NCI-H1048 (cell line): ENCODE measurements at places on chromosomes 6 and 20.

- no peak for DNase-seq
Measured at GRCh38 chr20:32623667-32624157, 38.6 kb upstream of the NOL4L start.

- no peak for DNase-seq
Measured at GRCh38 chr20:18738055-18738454, 75.5 kb upstream of the SCP2D1 start.

GRCh38 chr6:4664117-4664626 is 112.0 kb upstream of the CDYL start:
- DNase-seq = no peak

- DNase-seq = no peak
Measured at GRCh38 chr6:94213226-94213625, 793.9 kb upstream of the EPHA7 start.

GRCh38 chr20:34713194-34713943 is 9.2 kb downstream of the TP53INP2 start:
- no peak for DNase-seq

DNA sequence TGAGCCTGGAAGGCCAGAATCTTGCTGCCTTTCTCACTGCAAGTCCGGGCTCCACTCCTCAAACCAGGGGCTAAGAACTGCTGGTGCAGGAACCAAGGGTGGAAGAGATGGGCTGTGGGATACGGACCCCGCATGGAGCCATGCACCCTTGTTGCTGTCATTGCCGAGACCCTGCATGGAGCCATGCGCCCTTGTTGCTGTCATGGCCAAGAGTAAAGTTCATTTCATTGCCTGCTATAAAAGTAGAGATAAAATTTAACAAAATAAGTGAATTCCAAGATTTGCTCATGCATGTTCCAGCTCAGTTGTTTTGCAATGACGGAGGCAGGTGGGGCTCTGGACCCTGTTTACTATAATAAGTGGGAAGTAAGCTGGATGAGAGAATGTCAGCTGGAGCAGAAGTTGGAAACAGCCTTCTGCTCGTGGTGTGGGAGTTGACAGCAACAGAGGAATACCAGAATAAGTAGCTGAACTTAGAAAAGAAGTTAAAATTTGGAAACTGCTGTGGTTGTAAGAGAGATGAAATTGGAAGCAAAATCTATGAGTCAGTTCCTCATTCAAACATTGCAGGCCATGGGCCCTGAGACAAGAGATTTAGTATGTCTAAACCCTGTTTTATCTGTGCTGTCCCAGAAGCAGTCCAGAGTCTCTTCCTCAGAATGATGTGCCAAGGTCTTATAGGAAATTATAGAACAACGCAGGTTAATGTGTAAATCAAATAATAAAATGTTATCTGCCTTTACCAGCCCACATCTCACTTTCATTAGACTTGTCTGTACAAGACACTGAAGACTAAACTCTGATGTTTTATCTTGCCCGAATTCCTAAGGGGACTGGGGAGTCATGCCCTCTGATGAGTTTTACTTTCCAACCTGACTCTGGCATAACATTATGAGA is 15.8 kb upstream of the THBS2 start:
- DNase-seq = no peak
